ENCODE measurements at places on chromosomes 5 and 9.

DNA sequence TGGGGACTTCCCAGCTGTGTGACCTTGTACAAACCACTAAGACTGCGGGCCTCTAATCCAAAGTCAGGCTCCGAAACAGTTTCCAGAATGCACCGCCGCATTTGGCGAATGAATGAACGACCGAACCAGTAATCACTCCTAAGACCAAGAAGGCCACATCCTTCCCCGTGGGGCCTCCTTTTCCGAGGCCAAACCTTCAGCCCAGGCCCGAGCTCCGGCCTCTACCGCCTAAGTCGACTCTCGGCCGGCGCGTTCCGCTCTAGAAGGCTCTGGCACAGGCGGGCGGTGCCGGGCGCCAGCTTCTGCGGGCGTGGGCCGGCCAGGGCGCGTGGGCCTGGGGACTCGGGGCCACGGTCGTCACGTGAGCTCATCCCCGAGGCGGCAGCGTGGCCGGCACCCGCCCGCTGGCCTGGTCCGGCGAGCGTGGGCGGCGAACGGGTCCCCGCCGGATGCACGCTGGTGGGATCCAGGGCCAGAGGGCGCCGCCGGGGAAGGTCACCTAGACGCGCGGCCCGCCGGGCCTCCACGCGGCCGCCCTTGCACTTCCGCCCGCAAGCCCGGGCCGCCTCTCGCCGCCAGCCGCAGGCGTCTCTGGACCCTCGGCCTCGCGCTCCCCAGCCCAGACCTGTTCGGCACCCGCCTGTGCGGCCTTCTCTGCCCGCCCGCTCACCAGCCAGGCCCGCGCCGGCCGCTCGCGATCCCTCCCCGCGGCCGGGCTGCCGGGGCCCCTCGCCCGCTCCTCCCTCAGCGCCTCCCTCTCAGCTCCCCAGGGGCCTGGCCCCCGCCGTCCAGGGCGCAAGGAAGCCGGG, 754 bp downstream of the VDAC1 start:
- DNase-seq = peak; percentile 70

DNA sequence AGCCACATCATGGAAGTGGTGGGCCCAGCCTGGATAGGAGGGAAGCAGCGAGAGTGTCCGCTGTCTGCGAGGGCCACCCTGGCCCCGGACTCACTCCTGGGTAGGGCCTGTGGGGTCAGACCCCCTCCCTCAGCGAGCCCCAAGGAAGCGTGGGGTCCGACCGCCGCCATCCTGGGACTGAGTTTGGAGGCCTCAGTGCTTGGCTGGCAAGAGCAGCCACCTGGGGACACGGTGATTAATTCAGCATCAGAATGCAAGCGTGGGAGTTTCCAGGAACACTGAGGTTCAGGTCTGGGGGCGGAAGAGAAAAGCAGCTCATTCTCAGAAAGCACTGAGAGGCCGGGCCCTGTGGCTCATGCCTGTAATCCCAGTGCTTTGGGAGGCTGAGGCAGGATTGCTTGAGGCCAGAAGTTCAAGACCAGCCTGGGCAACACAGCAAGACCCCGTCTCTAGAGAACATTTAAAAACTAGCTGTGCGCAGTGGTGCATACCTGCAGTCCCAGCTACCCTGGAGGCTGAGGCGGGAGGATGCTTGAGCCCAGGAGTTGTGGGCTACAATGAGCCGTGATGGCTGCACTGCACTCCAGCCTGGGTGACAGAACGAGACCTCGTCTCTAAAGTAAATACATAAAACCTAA, 18.3 kb upstream of the CAMSAP1 start:
- no peak for DNase-seq

- no peak for DNase-seq
Observed at GRCh38 chr9:134073500-134073899, 5.7 kb upstream of the BRD3 start.

DNA sequence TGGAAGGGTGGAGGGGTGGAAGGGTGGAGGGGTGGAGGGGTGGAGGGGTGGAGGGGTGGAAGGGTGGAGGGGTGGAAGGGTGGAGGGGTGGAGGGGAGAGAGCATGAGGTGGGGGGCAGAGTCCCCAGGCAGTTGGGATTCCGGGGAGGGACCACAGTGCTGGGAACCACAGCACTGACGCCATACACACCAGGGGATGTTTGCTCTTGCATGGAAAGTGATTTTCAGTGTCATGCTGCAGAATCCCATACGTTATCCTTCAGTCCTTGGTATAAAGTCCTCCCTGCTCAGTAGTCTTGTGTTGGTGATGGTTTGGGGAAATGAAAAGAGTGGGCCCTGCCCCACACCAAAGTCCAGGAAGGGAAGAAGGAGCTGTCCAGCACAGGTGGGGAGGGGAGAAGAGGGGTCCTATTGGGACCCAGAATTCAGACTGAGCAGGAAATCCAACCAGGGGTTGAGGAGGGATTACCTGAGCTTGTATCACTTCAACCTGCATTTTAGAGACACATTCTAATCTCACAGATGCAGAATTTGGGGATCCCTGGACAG, 5.5 kb upstream of the FIBCD1 start:
- DNase-seq = no peak

DNA sequence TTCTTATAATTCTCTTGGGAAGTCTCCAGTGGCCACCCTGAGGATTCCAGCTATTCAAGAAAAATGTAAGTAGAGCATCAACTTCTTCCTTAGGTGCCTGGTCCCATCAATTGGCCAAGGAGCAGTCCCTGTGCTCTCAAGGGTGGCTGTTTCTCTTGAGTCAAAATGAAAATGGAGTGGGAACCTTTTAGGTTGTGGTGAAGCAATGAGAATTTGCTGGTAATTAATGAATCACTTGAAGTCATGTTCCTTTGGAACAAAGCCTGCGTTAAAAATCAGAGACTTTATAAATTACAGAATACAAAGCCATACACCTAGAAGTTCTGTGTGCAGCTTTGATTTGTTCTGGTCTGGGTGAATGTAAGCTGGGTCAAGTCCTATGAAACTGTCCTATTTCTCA, 48.9 kb downstream of the IL31RA start:
- DNase-seq = no peak

GRCh38 chr9:82673919-82674318, 389.0 kb downstream of the RASEF start:
- DNase-seq = no peak

DNA sequence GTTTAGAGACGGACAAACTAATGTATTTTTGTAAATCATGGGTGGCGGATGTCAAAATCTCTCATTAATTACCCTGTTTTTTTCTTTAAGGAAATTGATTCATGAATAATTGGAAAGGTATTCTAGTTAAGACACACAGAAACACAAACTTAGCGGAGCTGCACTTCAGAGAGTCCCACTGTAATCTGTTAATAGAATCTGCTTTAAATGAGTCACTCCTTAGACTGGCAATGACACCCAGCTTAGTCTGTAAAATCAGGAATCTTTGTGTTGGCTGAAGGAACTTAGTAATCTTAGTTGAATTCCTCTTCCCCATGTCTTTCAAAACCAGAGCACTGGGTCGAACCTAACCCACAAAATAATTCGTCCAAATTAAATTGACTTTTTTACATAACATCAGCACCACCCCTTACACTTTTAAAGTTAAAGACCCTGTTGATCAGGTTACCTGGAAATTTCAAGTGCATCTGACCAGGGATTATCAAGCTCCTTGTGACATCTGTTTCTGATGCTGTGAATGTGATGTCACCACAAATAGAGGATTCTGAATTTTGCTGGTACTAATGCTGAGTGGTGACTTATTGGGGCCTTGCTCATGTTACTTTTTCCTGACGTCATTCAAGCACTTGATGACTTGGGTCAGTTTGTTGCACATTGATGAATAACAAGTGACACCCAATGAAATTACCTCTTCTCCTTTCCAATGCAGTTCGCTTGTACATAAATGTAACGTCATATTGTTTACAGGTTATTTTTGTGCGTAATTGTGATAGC, 313.6 kb downstream of the KCTD16 start:
- no peak for DNase-seq

DNA sequence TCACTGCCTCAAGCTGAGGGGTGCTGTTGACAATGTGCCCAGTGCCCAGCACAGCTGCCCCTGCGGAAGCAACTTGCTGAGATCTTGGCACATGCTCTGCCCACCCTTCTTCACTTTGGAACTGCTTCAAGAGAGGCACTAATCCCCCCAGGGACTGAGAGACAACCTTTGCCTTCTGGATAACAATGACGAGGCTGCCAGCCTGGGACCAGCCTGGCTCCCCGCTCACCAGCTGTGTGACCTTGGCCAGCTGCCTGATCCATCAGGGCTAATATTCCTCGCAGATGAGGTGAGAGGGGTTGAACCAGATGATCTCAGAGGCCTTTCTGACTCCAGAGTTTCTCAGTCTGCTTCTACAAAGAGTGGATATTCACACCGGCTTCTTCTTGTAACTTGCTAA, 81.0 kb downstream of the SHB start:
- DNase-seq = no peak

GRCh38 chr5:108472237-108472636, 90.3 kb upstream of the FBXL17 start:
- no peak for DNase-seq

GRCh38 chr5:76737846-76738245, 21.9 kb downstream of the F2R start:
- no peak for DNase-seq

DNA sequence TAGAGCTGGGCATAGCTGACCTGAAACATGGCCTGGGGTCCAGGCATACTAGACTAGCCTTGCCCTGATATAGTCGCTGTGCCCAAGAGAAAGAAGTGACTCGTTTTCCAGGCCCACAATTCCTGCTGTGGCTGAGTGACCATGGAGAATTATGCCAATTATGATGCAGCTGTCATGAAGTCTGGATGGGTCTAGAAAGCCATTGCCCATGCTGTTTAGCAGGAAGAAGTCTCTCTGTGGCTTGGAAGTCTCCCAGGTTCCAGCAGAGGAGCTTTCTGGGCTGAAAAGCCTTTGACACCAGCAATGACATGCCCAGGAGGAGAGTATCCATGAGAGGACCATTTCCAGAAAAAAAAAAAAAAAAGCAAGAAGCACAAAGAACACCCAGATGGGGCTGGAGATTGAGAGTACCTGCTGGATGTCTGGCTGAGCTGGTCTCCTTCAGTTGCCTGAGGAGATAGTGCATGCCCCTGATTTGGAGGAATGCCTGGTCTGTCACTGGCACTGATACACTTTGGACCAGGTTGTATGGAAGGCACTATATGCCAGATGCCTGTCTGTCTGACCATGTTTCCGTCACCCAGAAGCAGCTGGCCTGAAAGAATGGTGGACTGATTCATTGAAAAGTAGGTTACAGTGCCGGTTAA, 128.0 kb upstream of the EPB41L4A start:
- no peak for DNase-seq

DNA sequence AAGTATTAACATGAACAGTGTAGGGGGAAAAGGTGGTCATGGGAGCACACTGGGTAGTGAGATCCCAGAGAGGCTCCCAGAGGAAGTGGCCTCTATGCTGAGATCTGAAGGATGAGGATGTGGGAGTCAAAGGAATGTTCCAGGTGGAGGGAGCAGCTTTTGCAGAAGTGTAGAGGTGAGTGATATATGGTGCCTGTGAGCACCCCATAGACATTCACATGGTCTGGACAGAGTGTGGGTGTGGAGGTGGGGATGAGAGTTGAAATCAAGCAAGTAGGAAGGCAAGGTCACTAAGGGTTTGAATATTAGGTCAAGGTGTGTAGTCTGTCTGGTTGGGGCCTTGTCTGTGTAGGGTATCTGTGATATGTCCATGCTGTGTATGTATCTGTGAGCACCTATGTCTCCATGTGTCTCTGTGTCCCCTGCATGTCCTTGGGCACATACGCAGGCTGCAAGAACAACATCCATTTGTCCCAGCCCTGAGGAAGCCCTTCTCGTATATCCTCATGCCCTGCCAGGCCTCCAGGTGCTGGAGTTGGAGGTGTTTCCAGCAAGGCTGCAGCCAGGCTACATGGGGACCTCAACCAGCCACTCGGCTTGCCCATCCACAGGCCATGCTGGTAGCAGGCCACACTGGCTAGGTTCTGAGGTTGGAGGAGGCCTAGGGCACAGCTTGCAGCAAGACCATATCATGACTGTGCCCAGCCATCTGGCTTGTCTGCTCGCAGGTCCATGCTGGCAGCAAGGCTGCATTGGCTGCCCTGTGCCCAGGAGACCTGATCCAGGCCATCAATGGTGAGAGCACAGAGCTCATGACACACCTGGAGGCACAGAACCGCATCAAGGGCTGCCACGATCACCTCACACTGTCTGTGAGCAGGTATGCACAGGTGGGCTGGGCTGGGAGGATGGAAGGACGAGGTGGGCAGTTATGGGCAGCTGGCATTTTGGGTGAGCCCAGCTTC, 4.7 kb downstream of the PDLIM4 start:
- no peak for DNase-seq

DNA sequence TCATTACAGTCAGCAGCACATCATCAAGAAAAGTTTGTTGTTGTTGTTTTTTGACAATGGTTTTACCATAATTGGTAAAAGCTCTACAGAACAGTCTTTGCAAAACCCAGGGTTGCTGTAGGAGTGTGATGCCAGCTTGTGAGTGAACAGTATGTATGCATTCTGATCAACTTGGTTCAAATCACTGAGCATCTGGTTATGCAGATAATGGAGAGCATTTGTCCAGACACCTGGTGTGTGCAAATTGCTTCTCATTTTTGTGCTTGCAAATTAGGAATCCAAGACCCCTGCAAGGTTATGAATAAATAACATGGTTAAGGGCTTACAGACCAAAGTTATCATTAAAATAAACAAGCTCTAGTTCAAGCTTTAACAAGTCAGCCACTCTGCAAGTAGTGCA, 448.7 kb upstream of the ACTBL2 start:
- no peak for DNase-seq

GRCh38 chr9:19231126-19231903, 822 bp downstream of the DENND4C start:
- DNase-seq = no peak

- no peak for DNase-seq
Observed at GRCh38 chr9:19488721-19489120, 79.9 kb downstream of the ACER2 start.

GRCh38 chr9:137989999-137990715, 112.6 kb downstream of the CACNA1B start:
- DNase-seq = no peak

GRCh38 chr5:181056431-181056830, 16.4 kb downstream of the BTNL9 start:
- DNase-seq = no peak
